AG04449 (cell line): ENCODE measurements at places on chromosomes 2 and 18.

DNA sequence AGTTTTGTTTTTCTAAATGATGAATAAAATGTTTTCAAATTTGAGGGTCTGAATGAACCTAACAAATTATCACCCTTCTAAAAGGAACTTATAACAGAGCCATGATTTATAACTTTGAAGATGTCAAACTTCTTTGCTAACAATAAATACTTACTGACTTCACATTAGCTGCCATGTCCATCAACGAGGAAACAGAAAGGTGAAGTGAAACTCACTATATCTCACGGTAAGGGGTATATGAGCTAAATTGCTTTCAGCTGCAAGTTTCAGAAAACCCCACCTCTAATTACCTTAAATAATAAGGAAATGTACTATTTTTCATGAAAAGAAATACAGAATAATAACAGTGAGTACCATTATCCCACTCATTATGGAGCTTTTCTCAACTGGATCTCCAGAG lies 350.8 kb upstream of the NT5C1B start:
- DNase-seq, result no peak

GRCh38 chr2:8558096-8558495 lies 123.8 kb upstream of the ID2 start:
- no peak for DNase-seq

GRCh38 chr2:171107803-171108202 lies 52.9 kb downstream of the TLK1 start:
- DNase-seq, result no peak

DNA sequence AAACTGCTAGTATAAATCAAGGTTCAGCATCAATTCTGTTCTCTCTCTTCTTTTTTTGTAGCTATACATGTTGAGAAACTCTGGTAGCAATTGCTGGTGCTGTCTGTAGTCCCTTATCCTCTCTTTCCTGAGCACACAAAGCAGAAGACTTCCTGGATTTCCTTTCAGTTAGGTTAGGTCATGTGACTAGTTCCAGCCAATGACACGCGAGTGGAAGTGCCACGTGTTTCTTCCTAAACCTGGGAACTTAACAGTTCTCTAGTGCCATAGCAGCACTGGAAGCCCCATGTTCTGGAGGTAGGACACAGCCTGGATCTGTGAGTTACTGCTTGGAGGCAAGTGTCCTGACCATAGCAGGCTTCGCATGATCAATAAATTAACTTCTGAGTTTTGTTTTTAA lies 125.9 kb downstream of the PLA2R1 start:
- DNase-seq, result no peak

DNA sequence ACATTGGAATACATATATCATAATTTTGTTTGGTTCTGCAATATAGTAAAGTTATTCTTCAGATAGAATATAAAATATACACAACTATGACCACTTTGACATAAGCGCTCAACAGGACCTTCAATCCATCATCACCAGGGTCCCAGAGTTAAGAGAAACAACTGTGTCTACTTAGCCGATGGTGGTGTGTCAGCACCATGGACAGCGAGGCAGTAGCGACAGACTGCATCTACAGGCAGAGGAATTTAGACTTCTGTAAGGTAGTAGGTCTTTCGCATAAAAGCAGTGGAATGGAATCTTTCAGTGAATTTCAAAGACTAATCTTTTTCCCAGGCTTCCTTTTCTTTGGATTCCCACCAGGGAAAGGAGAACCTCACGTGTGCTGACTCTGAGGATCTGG lies 20.5 kb upstream of the LRPPRC start:
- DNase-seq, result no peak

DNA sequence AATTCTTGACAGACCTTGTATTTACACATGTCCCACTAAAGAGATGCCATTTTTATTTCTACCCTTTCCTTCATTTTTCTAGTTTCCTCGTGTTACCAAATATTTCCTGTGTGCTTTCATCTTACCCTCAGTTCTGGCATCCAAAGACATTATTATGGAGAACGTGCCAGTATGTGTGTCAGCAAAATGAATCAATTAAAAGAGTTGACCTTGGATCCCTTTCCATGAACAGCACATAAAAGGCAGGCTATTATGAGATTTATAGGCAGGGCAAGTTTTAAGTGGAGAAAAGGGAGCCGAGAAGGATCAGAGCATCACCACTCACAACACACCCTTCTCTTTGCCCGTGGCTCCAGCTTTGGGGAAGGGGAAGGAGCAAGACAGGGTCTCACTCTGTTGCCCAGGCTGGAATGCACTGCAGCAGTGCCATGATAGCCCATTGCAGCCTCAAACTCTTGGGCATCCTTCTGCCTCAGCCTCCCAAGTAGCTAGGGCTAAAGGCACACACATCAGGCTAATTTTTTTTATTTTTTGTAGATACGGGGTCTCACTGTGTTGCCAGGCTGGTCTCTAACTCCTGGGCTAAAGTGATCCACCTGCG lies 149.9 kb downstream of the GFPT1 start:
- no peak for DNase-seq

GRCh38 chr2:81093031-81093430 lies 788.5 kb upstream of the LRRTM1 start:
- DNase-seq, result no peak

- DNase-seq, result no peak
Observed at GRCh38 chr2:43460611-43461365, 135.1 kb downstream of the THADA start.

- DNase-seq, result no peak
Observed at GRCh38 chr2:189302274-189302948, 122.8 kb upstream of the COL5A2 start.

DNA sequence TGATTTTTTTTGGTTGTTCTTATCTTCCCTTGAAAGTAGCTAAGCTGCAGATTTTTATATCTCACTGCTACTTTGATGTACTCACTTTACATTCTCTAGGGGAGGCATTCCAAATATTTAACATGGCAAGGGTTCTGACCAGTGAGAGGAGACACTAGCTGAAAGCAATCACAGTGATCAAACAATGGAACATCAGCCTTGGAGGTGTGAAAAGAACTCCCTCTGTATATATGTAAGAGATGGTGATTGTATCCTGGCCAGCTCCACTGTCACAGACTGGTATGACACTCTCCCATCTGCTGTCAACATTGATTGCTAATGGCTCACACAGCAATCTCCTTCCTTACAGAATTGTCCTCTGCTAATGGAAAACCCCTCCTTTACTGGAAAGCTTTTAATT lies 291.7 kb upstream of the CDH19 start:
- DNase-seq, result no peak

- DNase-seq, result no peak
Observed at GRCh38 chr2:227802882-227803281, 10.8 kb upstream of the CCL20 start.

DNA sequence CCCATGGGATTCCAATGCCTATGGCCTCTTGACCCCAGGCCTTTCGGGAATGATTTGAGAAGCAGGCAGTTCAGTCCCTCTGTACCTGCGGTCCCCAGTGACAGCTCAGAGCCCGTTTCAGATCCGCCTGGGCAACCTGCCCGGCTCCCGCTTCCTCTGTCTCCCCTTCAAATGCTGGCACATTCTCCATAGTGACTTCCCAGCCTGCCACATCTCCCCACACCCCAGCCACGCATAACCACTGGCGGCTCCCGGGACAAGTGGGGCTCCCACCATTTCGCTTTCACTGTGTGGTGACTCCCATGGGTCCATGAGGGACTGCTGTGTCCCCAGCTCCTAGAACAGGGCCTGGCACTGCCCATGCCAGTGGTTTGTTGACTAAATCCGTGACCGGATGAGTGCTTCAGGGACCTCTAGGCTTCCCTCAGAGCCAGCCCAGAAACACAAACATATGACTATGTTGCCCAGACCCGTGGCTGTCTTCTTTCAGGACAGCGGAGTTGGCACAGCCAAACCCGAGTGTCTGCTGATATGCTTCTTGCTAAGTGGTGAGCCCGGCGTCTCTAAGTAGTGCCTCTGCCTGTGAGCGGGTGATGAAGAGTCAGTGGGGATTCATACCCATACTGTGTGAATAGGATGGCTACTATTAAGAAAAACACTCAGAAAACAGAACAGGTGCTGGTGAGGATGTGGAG lies 91.2 kb downstream of the GLI2 start:
- DNase-seq, result no peak

- no peak for DNase-seq
Observed at GRCh38 chr2:59237311-59237710, 996.2 kb upstream of the FANCL start.

GRCh38 chr2:159410276-159410675 lies 123.8 kb upstream of the WDSUB1 start:
- DNase-seq, result no peak

- no peak for DNase-seq
Observed at GRCh38 chr2:98464772-98465310, 20.2 kb downstream of the INPP4A start.

DNA sequence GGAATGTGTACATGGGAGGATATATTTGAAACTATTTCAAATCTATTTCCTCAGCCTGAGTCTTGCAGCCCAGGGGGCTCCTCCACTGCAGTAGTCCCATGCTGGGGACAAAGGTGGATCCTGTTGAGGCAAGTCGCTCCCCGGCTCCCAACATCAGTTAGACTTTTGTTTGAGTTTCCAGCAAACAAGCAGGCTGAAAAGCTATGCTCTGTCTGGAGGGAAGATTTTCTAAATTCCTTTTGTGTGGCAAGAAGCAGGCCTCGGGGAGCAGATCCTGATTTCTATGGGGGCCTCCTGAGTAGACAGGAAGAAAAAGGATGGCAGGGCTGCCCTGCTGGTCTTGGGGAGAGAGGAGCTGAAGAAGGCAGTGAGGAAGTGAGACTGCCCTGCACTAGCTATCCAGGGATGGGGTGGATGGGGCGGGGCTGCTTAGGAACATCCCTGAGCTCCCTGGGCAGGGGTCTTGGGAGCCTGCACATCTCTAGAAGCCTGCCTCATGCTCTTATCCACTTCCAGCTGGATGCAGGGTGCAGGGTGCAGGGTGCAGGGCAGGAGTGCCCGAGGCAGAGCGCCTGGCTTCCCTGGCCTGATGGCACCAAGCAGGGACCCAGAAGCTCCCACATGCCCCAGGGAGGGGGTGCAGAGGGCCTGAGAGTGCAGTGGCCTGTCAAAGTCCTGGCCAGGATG lies 6.0 kb upstream of the CIB4 start:
- DNase-seq, result no peak

GRCh38 chr2:2233171-2233826 lies 97.8 kb downstream of the MYT1L start:
- no peak for DNase-seq

DNA sequence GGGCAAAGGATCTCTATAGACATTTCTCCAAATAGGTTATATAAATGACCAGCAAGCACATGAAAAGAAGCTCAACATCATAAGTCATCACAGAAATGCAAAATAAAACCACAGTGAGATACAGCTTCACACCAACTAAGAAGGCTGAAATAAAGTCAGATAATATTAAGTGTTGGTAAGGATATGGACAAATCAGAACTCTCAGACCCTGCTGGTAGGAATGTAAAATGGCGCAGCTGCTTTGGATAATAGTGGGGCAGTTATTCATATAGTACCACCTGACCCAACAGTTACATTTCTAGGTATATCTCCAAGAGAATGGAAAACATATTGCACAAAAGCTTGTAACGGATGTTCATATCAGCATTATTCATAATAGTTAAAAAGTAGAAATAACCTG lies 14.0 kb downstream of the EPB41L5 start:
- no peak for DNase-seq

DNA sequence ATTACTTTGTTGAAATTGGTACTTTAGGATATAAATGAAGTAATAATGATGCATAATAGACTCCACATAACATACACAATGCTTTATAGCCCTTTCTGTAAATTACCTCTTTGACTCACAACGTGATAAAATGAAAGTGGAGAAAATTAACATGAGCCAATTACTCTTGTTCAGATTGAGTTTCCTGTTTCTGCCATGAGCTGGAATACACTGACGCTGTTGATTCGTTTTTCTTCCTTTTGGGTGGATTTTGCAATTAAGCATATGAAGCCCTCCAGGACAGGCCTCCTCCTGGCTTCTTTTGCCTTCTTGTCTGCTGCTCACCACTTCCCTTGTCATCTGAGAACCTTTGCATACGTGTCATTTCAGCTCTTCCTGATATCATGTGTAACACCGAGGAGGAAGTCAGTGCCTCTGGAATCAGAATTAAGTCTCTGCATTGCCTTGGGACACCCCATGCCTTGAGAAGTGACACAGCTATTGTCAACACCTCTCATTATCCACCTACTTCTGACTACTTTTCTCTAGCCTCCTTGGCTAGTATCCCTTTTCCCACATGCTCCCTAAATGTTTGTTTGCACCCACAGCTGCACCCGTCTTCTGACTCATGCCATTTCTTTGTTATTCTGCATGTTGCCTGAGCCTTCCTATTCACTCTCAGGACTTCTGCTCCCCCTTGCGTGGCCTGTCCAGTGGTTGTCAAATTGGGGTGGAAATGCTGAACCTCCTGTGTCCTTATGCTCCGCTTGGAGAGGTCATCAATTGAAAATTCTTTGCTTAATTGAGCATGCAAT lies 134.1 kb downstream of the FMNL2 start:
- no peak for DNase-seq

- no peak for DNase-seq
Observed at GRCh38 chr18:75269124-75269680, 58.6 kb downstream of the TSHZ1 start.

- no peak for DNase-seq
Observed at GRCh38 chr2:64987956-64988419, 1.2 kb upstream of the SLC1A4 start.

DNA sequence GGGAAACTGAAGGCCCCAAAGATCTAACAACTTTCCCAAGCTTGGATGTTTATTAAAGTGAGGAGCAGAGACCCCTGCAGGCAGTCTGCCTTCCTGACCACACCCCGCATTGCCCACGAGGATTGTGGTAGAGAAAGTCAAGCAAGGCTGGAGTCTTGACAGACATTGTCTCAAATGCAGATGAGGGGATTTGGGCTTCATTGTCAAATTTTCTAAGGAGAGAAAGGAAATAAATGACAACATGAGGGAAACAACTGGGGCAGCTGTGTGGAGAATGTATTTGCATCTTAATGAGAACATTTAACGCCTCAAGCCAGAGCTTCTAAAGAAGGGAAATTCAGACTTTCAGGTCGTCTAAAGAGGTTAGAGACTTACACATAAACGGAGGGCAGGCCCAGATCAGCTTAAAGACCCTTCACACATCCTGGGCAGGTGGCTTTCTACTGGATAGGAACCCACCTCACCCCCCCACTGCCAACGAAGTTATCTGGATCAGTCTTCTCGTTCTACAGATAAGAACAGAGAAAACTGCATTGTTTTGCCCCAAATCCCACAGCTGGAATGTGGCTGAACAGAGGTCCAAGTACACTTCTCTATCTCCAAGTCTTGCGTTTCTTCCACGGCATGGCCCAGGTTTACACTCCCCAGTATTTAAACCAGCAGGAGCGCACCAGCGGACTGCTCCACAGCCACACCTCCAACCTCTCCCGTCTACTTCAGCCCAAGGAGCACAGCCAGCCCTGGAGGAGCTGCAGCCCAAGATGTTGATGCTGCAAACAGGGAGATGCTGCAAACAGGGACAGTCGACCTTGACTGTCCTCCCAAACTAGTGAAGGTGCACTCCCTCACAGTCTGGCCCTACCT lies 16.2 kb upstream of the SCG2 start:
- no peak for DNase-seq
